ENCODE measurements at places on chromosomes 7 and 10.
A peak's percentile ranks its signal among the peaks of the same experiment; 100 is the strongest.

DNA sequence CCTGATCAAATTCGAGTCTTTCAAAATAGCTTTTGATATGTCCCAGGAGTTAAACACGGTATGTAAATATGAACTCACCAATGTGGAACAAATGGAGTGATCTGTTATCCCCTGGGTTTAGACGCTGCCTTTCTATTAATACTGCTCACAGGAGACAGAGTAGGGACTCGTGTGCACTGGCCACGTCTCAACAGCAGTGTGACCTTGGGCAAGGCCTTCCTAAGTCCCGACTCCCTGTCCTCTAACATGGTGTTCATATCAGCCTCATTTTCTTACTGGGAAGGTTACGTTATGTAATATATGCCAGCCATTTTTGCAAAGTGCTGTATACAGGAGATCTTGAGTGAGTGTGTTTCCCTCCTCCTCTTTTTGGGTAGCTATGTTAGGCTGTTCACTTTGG is 1.8 kb downstream of the WDR37 start:
- no peak for DNase-seq

DNA sequence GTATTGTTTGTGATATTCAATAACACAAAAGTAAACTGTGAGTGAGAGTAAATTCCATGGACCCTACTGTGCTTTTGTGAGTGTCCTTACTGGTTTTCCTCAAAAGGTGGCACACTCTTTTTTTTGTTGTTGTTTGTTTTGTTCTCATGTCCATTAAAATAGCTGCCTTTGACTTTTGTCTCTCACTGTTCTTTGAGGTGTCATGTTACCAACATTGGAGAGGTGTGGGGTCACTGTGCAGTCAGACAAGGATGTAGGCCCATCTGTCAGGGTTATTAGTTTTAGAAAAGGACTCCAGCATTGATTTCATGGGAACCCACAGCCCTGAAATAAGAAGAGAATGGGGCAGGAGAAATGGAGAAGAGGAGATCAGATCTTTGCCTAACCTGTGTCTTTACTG is 383.1 kb downstream of the SORCS3 start:
- DNase-seq, result no peak

- no peak for DNase-seq
Observed at GRCh38 chr7:47689558-47689957, 107.6 kb upstream of the TNS3 start.

GRCh38 chr7:121874298-121874697 is 1.3 kb downstream of the PTPRZ1 start:
- DNase-seq, result no peak

- peak; percentile 25 for DNase-seq
Observed at GRCh38 chr10:47403446-47404318, 19.6 kb upstream of the ZNF488 start.

DNA sequence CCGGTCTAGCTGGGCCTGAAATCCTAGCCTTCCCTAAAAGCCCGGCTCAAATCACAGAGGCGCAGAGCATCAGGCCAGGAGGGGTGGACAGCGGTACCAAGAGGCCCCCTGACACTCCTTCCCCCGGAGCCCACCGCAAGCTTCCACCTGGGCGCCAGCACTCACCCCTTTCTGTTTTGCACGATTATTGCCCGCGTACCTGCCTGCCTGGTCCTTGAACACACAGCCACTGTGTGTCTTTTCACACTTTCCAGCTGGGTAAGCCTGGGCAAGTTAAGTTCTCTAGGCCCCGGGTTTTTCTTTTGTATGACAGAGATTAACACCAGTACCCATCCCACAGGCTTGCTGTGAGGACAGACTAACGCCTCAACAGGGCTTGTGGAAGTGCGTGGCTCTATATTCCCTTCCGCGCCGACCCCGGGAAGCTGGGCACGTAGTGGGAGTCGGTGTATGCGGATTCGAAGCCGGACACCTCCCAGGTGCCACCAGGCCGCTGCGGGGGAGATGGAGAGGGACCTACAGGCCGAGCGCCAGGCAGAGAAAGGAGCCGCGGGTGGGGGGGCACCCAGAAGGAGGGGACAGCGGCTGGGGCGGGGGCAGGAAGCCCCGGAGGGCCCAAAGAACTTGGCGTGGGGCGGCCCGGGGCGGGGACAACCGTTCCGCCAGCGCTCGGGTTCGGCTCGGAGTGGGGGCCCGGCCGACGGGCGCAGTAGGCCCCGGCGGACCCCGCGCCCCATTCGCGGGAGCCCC is 792 bp downstream of the ZNF746 start:
- peak; percentile 38 for DNase-seq

- peak; percentile 19 for DNase-seq
Observed at GRCh38 chr10:109019001-109019424, 904.3 kb downstream of the XPNPEP1 start.

GRCh38 chr7:20722941-20723340 is 63.7 kb downstream of the SP8 start:
- DNase-seq, result no peak

GRCh38 chr7:101629171-101629570 is at the start of gene MYL10:
MYL10 (minus strand) TSS chr7:101629296; CDS start chr7:101629118, 178 bp downstream.
- DNase-seq, result no peak

- no peak for DNase-seq
Observed at GRCh38 chr7:116368965-116369364, 130.6 kb upstream of the CAV2 start.

- no peak for DNase-seq
Observed at GRCh38 chr7:8141070-8141469, 120.9 kb downstream of the ICA1 start.

DNA sequence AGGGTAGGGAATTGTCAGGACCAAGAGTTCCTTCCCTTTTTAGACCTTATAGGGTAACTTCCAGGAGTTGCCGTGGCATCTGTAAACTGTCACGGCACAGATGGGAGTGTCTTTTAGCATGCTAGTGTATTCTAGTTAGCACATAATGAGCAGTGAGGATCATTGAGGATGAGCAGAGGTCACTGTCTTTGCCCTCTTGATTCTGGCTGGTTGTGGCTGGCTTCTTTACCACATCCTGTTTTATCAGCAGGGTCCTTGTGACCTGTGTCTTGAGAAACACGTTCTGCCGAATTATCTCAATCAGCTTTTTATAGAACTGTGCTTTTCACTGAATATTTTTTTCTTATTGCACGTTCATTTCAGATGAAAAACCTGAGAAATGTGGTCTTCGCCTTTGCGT is 41.5 kb downstream of the MINPP1 start:
- no peak for DNase-seq

DNA sequence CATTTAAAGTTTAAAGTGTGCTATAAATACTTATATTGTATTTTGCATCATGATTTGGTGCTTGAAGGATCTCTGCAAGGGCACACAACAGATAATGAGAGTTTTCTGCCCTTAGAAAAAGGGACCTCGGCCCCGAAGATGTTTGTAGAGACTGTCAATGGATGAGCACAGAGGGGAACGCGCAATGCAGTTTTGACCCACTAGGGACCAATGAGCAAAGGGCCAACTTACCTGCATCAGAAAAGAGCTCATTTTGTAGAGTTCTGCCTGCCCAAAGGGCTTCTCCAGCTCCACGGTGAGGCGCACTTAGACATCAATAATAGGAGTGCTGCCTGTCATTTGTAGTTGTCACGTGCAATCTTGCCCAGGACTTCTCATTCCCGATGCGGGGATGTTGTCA is 91.1 kb downstream of the BUB3 start:
- DNase-seq, result no peak

DNA sequence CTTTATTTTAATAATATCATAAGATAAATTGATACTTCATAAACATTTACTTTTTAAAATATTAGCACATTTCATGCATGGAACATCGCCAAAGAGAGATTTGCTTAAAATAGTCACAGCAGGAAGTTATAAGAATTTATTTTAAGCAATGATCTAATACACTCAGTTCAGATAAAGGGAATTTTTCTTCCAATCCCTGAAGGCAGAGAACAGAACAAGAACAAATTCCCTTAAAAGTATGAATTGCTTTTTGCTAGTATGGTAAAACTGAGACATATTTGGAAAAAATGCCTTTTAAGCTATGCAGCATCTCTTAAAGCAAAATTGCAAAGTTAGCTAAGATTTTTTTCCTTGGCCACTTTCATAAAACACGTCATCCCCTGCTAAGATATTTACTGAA is 91.0 kb downstream of the SEMA3D start:
- peak; percentile 46 for DNase-seq

- DNase-seq, result no peak
Observed at GRCh38 chr10:12121673-12122072, 7.8 kb upstream of the SEC61A2 start.

DNA sequence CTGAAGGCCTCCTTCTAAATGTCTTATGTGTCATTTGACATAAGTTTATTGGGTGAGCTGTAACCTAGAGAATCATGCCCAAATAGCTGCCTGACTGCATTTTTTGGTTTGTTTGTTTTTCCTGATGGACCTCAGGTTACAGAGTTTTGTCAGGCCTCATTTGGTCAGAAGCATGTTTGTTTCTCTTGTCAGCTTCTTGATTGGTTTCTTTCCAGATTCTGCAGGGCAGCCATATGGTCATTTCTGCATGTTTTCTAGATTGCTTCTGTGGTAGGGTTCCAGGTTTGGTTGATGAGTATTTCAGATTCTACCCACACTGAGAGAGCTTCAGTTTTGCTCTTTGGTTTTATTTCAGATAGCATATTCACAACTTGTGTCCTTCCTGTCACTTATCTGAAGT is 28.0 kb downstream of the GLCCI1 start:
- DNase-seq, result no peak

DNA sequence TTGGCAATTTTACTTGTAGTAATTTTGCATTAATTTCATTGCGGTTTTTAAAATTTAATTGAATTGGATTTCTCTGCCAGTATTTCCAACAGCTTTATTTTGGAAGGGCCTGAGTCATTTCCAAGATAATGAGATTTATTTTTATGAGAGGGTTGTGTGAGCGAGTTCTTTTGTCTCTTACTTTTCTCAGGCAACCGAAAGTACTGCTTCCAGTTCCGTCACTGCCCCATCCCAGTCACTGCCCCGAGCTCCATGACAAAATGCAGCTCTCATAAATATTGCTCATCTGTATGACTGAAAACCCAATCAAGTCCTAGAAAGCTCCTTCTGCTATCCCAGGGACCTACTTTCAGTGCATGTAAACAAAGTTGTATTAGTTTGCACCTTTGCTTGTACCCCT is 468.4 kb upstream of the SEMA3D start:
- no peak for DNase-seq

DNA sequence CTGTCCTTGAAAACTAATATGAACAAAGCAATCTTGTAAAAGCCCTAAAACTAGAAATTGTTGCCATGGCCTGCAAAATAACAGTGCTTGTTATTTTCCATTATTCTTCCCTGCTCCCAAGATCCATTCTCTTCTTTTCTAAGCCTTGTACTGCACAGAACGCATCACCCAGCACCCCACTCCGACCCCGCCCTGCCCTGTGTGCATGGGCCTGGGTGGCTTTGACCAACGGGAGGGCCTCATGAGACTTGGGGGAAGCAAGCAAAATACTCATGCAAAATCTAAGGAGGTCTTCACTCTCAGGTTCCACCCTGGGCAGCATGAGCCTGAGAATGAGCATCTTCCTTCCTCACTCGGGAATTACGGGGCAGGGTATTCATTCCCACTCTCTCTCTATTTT is 32.4 kb downstream of the NPY start:
- DNase-seq, result no peak

DNA sequence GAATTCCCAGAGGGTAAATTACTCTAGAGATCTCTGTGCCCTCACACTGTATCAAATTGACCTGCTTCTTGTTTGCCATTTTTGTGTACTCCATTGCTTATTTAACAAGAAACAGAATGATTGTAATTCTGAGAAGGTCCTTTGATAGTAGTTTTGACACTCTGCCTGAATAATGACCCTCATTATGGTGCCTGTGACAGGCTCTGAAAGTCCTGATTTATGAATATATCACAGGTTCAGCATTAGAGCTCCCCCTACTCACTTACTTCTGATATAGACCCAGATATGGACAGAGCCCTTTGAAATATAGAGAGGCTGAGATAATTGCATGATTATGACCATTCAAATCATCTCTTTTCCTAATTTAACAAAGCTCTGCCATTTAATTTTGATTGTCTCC is 465.2 kb downstream of the MDFIC start:
- DNase-seq, result no peak

GRCh38 chr7:66379542-66380160 is 174.5 kb downstream of the TPST1 start:
- peak; percentile 39 for DNase-seq

- DNase-seq, result peak; percentile 16
Observed at GRCh38 chr7:24200407-24200966, 83.5 kb upstream of the NPY start.

GRCh38 chr10:29981510-29981909 is 77.9 kb downstream of the JCAD start:
- no peak for DNase-seq

- DNase-seq, result peak; percentile 67
Observed at GRCh38 chr10:36344240-36345174, 702.4 kb upstream of the FZD8 start.

DNA sequence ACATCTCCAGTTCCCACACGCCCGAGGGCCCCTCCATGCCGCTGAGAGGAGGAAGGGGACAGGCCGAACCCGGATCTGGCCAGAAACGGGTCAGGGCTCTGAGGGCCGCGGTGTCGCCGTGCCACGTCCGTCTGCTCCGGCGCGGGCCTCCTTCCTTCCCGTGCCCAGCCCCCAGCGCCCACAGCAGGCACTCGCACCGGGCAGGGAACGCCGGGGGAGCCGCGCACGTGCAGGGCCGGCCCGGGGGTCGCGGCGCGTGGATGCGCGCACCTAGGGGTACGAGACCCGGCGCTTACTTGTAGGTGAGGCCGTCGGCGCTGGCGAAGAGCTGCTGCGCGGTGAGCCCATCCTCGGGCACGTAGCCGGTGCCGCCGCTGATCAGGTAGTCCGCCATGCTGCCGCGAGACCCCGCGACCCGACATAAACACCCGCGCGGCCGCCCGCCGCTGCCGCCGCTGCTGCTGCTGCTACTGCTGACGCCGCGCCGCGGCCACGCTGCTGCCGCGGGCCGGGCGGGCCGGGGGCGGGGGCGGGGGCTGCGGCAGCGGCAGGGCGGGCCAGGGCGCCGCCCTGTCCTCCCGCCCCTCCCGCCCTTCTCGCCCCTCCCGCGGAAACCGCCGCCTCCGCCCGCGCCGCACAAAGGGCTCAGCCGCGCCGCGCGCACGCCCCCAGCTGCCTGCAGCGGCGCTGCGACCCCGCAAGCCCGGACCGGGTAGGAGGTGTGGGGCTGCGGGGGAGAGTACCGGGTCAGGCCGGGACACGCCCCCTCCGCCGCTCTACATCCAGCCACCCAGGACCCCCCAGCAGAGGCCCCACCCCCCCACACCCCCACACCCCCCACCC is 4.1 kb downstream of the IMPDH1 start:
- peak; percentile 59 for DNase-seq

- peak; percentile 19 for DNase-seq
Observed at GRCh38 chr10:230758-231157, 95.5 kb downstream of the ZMYND11 start.

- DNase-seq, result peak; percentile 61
Observed at GRCh38 chr7:120053390-120053961, 219.5 kb upstream of the KCND2 start.

GRCh38 chr7:136938476-136938875 is 70.0 kb downstream of the CHRM2 start:
- no peak for DNase-seq
